Pons (tissue), 1 donor: ENCODE measurements at places on chromosomes 1 and 21.

GRCh38 chr21:26140926-26141325 is 29.6 kb downstream of the APP start:
- no peak for DNase-seq

DNA sequence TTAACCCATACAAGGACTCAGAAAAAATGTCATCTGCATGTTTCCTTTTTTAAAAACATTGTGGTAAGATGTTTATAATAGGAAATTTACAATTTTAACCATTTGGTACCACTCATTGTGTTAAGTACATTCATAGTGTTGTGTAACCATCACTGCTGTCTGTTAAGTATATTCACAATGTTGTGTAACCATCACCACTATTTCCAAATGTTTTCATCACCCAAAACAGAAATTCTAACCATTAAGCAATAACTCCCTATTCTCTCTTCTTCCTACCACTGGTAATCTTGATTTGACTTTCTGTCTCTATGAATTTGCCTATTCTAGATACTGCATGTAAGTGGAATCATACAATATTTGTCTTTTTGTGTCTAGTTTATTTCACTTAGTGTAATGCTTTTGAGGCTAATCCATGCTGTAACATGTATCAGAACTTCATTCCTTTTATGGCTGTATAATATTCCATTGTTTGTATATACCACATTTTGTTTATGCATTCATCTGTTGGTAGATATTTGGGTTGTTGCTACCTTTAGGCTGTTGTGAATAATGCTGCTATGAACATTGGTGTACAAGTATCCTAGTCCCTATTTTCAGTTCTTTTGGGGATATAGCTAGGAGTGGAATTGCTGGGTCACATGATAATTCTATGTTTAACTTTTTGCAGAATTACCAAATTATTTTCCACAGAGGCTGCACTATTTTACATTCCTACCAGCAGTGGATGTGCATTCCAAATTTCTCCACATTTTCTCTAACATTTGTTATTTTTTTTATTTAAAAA is 14.1 kb downstream of the HIPK1 start:
- DNase-seq, result no peak

DNA sequence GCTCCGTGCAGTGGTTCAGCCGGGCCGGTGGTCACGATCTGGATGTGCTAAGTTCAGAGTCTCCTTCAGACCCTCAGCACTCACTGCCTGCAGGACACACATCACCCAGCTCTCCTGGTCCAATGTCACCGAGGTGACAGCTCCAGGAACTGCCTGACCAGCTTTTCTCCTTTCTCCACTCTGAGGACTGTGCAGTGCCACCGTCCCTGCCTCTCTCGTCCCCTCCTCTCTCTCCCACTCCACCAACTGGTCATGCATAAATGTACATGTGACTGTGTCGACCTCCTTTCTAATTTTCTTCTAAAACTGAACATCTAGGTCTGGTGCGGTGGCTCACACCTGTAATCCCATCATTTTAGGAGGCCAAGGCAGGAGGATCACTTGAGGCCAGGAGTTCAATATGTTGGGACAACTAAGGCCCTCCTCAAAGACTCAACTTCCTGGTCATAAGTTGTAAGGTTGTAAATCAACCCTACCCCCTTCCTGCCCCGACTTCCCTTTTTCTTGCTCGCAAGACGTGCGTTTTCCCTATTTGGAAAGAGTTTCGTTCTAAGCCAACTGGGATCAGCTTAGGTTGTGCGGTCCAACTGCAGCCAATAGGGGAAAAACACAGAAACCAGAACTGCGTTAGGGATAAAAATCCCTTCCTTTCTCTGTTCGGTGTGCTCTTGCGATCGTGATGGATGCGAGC is 53.1 kb downstream of the MEGF6 start:
- no peak for DNase-seq

DNA sequence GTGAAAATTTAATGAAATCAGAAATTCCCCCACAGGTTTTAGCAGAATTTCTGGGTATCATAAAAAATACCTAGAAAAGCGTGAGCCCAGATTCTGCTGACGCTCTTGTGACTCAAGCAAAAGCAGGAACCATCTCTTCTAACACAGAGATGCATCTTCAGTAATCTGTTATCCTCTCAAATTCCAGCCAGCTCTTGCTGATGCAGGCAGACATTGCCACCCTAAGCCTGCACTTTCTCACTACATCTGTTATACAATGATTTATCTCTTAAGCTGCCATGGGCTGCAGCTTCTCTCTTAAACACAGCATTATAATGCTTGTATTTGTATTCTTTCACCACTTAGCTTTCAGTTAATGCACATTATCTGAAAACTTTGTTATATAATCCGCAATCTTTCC is 113.0 kb upstream of the RGS1 start:
- no peak for DNase-seq

- DNase-seq, result peak; percentile 55
These were observed 125.5 kb downstream of the CLEC20A start for GRCh38 chr1:178371235-178371634.

- peak; percentile 14 for DNase-seq
These were observed 67.5 kb upstream of the CD1D start for GRCh38 chr1:158112994-158113758.
